Activated T-helper 2 cell treated with anti-CD3 and anti-CD28 coated beads, Interferon-gamma antibody, Interleukin-2, Interleukin-4, amounts not matched to agents 10 μg/mL and 5 μg/mL and 100 μg/mL, durations not matched to agents 14 hours and 24 hours and 36 hours (primary cell): ENCODE measurements at places on chromosomes 11 and 22. TPM values are rescaled to one million over a fixed set of nuclear protein-coding genes. Genes with fewer than 3 reads are reported as not detected.

- peaks cover 32% of the 10 kb centered on the region for H3K36me3 ChIP-seq
- no peak for DNase-seq
- H3K4me3 ChIP-seq: no peak overlapping the region
- no peaks in the 10 kb centered on the region for H3K27me3 ChIP-seq
- no peak overlapping the region for H3K27ac ChIP-seq
- peaks cover 33% of the 10 kb centered on the region for H3K4me1 ChIP-seq
These were observed 399.5 kb downstream of the ETS1 start for GRCh38 chr11:128187835-128188234.

GRCh38 chr11:46840116-46840515 is 6.0 kb downstream of the CKAP5 start:
- H3K27ac ChIP-seq: no peak overlapping the region
- H3K4me1 ChIP-seq: peaks cover 38% of the 10 kb centered on the region
- H3K36me3 ChIP-seq: peaks cover 26% of the 10 kb centered on the region
- H3K27me3 ChIP-seq: no peaks in the 10 kb centered on the region
- DNase-seq: no peak
- no peak overlapping the region for H3K4me3 ChIP-seq

DNA sequence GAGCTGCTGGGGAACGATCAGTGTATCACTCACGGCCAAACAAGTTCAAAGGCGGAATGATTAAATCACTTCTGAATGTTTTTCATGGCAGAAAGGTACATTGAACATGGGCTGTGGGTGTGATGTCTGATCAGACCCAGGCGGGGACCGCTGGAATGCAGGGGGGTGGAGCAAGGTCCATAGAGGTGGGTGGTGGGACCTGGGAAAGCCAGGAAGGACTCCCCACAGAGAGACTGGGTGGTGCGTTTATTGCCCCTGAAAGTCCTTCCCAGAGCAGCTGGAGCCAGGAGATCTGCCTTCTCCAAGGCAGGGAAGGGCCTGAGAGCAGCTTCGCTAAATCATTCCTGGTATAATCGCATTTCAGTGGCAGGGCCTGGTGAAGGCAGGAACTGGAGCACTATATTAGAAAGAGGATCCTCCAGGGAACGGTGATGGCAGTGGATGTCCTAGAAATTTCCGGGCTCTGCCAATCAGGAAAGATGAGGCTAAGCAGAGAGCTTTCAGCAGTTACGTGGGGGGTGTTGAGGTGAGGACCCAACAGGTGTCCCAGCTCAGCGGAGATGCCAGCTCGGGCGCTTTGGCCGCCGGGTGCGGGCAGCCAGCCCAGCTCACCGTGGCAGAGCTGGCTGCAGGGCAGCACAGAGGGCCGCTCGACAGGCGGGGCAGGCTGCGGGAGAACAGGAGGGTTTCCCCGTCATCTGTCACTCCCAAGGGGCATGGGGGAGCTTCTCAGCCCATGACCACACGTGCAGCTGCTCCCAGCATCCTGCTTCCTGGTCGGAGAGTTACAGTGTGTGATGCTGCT is 271.7 kb downstream of the CTTN start:
- H3K4me3 ChIP-seq: no peak overlapping the region
- no peak overlapping the region for H3K27ac ChIP-seq
- DNase-seq: no peak

- no peak overlapping the region for H3K27ac ChIP-seq
- no peak overlapping the region for H3K4me3 ChIP-seq
- no peaks in the 10 kb centered on the region for H3K4me1 ChIP-seq
- DNase-seq: no peak
- no peaks in the 10 kb centered on the region for H3K27me3 ChIP-seq
These were observed 658.9 kb upstream of the CCDC179 start for GRCh38 chr11:23519194-23519593.

GALNT18 gene
- 5.0 and 5.5 TPM in 2 replicates for total RNA-seq

DNA sequence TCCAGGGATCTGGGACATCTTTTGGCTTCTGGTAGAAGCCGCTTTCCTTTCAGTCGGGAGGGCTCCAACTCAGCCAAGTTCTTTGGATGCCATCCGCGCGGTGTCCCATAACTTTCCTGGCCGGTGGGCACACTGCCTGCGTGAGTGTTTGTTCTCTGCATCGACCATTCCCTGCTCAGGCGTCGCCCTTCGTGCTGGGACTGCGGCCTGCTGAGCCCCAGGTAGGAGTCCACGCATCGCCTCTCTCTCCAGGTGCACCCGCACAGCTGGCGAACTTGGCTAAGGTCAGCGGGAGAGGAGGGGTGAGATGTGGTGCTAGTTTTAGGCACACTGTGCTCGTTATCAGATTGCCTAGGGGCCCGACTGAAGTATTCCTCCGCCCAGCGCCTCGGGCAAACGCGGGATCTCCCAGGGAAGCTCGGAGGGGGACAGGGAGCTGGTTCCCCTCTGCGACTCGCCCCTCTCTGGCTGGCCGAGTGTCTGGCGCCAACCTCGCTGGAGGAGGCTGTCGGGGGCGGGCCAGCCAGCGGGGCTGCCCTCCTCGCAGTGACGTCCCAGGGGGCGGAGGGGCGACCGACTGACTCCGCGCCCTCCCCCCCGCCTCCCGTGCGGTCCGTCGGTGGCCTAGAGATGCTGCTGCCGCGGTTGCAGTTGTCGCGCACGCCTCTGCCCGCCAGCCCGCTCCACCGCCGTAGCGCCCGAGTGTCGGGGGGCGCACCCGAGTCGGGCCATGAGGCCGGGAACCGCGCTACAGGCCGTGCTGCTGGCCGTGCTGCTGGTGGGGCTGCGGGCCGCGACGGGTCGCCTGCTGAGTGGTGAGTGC is at the start of gene LAYN:
Gene LAYN (plus strand): TSS at position 607 of the 823 bp plus-strand sequence. CDS start 124 bp downstream, at position 731.
- peak; percentile 14 for DNase-seq
- peak within 1 kb of the TSS; percentile 72 for H3K4me3 ChIP-seq
- peaks cover 24% of the 10 kb centered on the region for H3K4me1 ChIP-seq
- peaks cover 72% of the 10 kb centered on the region for H3K27me3 ChIP-seq

CHADL gene
- 0.11 and 0.62 TPM in 2 replicates for total RNA-seq

LMO2 gene
- not detected in 2 replicates for total RNA-seq

DUSP8 gene
- total RNA-seq: 1.2 and 1.8 TPM in 2 replicates

DNA sequence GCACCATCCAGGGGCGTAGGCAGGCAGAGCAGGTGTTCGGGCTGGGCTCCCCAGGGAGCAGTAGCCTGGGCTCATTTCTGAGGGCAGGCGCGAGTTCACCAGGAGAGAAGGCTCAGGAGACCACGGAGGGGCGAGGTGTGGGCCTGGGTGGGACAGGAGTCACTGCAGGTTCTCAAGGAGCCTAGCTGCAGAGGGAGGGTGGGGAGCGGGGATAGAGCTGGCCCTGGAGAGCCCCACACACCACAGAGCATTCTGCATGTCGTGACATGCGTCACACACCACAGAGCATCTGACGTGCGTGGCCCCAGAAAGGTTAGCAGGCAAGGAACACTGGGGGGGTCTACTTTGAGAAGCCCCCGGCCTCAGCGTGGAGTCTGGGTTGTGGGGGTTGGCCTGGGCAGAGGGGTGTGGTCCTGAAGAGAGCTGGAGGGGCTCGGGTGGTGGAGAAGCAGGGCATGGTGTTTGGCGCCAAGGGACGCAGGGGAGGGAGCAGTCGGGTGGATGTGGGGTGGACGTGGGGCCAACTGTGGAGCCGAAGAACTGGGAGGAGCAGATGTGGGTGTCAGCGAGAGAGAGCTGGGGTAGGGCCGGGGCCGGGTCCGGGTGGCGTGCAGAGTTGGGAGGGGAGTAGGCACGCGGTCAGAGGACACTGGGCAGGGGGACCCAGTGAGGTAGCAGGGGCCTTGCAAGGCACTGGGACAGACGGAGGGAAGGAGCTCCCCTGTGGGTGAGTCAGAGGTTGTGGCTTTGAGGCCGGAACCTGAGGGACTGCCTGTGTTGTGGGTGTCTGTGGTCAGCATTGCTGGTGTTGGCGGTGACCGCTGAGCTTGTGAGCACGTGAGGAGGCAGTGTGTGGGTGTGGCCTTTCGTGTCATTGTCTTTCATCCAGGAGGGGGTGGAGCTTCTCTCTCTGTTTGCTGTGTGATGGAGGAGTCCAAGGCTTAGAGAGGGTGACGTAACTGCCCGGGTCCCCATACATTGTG is 25.5 kb downstream of the CTTN start:
- no peak overlapping the region for H3K4me3 ChIP-seq
- H3K27me3 ChIP-seq: no peaks in the 10 kb centered on the region
- H3K4me1 ChIP-seq: peaks cover 5% of the 10 kb centered on the region
- H3K36me3 ChIP-seq: no peaks in the 10 kb centered on the region
- no peak for DNase-seq

APOL3 gene
- 35.6 and 48.3 TPM in 2 replicates for total RNA-seq

DNA sequence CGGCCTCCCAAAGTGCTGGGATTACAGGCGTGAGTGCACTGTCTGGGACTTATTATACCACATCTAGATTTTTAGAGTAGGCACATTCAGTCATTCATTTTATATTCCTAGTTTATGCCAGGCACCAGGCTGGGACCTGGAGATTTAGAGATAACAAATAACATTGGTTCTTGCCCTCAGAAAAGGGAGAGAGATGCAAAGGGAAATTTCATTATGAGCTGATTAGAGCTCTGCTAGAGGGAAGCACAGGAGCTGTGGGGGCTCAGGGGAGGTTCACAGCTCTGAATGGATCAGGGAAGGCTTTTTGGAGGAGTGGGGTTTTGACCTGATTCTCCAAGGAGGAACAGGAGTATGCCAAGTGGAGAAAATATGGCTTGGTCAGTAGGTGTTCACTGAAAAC is 32.3 kb downstream of the MEI1 start:
- peaks cover 4% of the 10 kb centered on the region for H3K27me3 ChIP-seq
- H3K27ac ChIP-seq: no peak overlapping the region
- no peaks in the 10 kb centered on the region for H3K36me3 ChIP-seq
- DNase-seq: no peak
- no peaks in the 10 kb centered on the region for H3K4me1 ChIP-seq
- no peak overlapping the region for H3K4me3 ChIP-seq

DNA sequence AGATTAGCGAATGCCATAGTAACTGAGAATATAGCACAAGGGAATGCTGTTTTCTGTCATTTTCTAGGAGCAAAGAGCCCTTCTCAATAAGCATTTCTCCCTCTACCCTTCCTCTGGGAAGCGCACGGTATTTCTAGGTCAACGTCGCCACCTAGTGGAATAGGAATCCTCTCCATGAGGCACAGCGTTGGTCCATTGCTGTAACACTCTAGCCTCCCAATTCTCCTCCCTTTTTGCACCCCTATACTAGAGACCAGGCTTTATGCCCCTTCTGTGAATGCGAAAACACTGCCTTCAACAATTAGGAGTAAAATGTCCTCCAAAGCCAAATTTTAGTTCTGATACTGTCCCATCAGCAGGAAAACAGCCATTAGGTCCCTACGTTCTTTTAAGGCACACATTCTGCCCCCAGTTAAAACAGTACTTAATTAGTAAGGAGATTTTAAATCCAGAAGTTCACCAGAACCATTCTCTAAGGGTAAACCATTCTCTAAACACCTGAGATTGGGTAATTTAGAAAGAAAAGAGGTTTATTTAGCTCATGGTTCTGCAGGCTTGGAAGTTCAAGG is 12.8 kb upstream of the HYLS1 start:
- no peaks in the 10 kb centered on the region for H3K36me3 ChIP-seq
- H3K4me1 ChIP-seq: peaks cover 1% of the 10 kb centered on the region
- no peak overlapping the region for H3K27ac ChIP-seq
- DNase-seq: no peak

UBTFL1 gene
- not detected in 2 replicates for total RNA-seq

NLRP14 gene
- 0.28 and 0.39 TPM in 2 replicates for total RNA-seq

DNA sequence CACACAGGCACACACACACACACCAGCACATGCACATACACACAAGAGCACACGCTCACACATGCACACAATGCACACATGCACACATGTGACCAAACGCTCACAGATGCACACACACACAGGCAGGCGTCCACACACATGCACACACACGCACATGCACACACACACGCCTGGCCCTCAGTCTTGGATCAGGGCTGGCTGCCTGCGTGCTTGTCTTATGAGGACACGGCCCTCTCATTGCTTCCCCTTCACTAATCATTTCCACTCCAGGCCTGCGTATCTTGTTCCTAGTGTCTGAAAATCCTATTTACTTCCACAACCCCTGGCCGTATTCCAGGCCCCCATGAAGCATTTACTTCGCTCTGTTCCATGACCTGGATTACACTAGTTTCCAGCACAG is 740.5 kb downstream of the BRD1 start:
- H3K4me3 ChIP-seq: no peak overlapping the region
- H3K27ac ChIP-seq: no peak overlapping the region
- no peaks in the 10 kb centered on the region for H3K27me3 ChIP-seq
- H3K4me1 ChIP-seq: no peaks in the 10 kb centered on the region

DNA sequence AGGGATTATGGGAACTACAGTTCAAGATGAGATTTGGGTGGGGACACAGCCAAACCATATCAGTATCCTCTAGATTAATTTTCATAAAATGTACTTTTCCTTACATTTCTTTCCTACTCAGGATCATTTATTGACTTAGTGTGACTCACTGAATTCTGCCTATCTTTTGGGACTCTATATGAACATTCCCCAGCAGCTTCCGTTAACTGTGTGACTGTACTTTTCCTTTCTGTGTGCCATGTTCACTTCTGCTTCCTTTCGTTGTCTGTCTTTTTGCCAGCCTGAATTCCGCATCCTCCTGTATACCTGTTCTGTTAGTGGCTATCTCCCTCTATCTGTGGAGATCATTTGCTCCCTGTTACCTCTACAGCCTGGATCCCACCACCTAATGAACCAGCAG is 48.8 kb downstream of the SPECC1L start:
- no peak overlapping the region for H3K4me3 ChIP-seq
- no peak overlapping the region for H3K27ac ChIP-seq
- peaks cover 53% of the 10 kb centered on the region for H3K36me3 ChIP-seq
- H3K27me3 ChIP-seq: no peaks in the 10 kb centered on the region

DNA sequence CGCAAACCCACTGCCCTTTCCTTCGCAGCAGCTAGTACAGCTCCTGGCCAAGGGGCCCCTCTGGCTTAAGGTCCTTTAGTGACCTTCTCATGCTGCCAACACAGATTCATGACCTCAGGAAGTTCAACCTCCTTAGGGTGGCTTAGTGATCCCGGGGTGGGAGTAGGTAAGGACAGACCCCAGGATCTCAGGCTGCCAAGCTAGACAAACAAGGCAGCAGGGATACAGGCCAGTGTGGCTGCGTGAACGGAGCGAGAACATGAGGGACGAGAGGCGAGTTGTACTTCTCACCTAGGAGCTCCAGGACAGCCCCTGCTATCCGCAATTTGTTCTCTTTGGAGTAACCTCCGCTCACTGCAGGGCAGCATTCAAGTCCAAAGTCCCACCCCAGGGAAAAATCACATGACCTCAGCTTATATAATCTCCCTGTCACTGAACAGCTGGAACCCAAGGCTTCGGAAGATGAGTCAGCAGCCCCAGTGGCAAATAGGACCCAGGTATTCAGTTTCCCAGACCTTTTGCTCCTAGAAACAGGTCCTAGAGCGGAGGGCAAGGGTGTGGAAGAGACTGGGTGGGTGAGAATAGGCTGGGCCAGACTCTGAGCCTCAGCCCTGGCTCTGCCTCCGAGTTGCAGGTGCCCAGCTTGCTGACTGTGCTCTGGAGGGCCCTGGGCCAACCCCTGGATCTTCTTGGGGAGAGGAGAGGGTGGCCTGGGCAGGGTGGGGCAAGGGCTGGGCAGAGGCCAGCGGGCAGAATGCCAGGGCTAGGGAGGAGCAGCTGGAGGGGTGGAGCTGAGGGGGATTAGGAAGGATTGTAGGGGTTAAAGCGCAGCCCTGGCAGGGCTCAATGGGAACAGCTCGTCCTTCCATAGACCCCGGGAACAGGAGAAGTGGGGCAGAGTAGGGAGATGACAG is 13.1 kb downstream of the USP2 start:
- H3K27me3 ChIP-seq: peaks cover 19% of the 10 kb centered on the region
- H3K36me3 ChIP-seq: no peaks in the 10 kb centered on the region
- H3K27ac ChIP-seq: no peak overlapping the region
- H3K4me3 ChIP-seq: no peak overlapping the region
- H3K4me1 ChIP-seq: peaks cover 4% of the 10 kb centered on the region
- DNase-seq: no peak

GRAP2 gene
- 44.1 and 46.5 TPM in 2 replicates for total RNA-seq
